Neural progenitor cell (in vitro differentiated cells): ENCODE measurements at places on chromosomes 13 and 19. TPM values are rescaled to one million over a fixed set of nuclear protein-coding genes. Genes with fewer than 3 reads are reported as not detected.

DNA sequence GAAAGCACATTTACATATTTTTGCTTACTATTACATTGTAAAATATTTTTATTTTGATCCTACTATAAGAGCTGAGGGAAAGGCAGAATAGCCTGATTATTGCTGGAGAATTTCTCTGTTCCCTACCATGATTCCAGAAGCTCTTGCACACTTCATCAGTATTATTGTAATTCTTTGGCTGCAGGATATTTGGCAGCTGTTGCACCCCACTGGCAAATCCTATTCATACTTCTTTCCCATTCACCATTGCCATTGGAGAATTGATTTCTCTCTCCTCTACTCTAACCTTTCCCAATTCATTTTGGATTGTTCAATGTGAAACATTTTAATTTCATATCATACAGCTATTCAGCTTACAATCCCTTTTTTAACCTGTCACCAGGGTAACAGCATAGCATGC lies 238.0 kb downstream of the GGACT start:
- DNase-seq: no peak

DNA sequence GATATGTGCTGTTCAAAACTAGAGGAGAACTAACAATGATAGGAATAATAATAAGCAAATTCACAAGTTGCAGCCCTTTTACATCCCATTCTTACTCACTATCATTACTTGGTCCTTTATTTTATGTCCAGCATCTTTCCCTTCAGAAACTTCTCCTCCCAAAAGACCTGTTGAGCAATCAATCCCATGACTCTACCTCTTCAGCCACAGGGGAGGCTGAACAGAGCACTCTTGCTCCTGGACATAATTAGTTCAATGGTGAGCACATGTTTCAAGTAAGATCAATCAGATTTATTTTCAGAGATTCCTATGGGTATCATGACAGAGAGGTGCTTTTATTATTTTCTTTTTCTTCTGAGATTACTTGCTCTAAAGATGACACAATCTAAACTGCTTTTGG lies 260.0 kb downstream of the COG6 start:
- no peak for DNase-seq

GRCh38 chr19:45321848-45322247 lies 827 bp downstream of the CKM start:
- DNase-seq: no peak

DNA sequence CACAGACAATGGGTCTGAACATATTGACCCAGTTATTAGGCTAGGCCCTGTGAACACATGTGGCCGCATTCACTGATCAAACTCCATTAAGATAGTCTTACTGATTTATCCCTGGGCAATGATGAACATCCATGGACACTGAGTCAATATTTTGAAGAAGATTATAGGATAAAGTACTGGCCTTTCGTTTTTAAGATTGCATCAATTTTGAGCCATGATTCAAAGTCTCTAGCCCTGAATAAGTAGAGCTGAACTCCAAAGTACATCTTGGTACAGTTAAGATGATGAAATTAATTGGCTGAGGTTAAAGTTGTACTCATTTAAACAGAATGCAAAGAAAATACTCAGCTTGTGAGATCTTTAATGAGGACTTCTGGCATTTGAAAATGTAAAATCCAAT lies 1581.9 kb downstream of the EFNB2 start:
- DNase-seq: no peak

DNA sequence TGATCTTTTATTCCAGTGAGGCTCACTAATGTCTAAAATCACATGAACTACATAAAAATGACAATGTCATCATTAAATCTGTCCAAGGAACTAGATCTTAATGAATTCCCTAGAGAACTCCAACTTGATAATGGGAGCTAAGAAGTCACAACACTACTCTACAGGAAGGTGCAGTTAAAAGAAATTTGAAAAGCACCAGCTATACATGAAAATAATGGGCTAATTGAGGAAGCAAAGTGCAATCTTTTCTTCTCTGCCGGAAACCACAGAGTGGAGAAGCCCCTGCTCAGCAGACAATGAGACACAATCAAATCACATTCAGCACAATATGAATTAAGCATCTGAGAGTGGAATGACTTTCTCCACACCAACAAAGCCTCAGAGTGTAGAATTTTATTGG lies 261.7 kb downstream of the LHFPL6 start:
- DNase-seq: no peak

DNA sequence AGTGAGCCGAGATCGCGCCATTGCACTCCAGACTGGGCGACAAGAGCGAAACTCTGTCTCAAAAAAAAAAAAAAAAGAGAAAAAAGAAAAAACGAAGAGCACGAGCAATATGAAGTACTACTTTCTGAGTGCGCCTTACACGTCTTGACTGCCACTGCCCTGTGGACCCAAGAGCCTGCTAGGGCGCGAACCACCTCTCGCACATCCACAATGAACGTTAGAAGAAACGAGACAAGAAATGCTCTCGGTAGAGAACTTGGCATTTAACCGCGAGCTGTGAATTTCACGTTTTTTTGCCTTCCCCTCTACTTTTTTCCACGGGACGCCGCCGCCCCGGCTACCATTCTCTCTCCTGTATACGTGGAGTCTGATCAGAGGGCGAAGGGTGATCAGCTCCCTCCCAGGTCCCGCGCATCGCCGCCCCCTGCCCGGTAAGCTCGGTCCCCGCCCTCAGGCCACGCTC lies 454 bp downstream of the TIMM44 start:
- DNase-seq: no peak

DNA sequence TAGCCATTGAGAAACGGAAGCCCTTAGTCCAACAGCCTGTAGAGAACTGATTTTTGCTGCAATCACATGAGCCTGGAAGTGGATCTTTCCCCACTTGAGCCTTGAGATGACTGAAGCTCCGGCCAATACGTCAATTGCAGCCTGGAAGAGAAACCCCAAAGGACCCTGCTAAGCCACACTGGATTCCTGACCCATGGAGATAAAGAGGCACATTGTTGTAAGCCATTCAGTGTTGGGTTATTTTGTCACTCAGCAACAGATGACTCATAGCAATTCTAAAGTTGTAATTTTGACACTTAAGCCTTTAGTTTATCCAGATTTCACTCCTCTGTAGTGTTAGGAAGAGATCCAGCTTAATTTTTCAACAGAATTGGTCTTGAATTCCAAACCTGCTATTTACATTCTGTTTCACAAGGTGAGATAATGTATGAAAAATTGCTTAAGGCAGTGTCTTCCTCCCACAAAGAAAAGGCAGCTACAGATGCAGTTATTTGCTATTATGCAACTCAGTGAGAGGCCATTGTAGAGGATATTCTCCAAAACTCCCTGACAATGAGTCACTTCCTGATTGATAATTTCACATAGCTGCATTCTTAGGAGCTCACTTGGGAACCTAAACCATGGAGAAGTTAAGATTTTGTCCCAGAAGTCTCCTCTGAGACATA lies 59.4 kb upstream of the TSHZ3 start:
- no peak for DNase-seq

Gene KIR2DL1
- not detected in 2 replicates for total RNA-seq

Gene SYT5
- 0.22 TPM in 1 of 2 replicates, not detected in the other for total RNA-seq

GRCh38 chr13:94706101-94706842 lies 6.1 kb downstream of the SOX21 start:
- DNase-seq: peak; percentile 73

- DNase-seq: peak; percentile 18
Observed at GRCh38 chr13:35468195-35468594, 8.3 kb downstream of the MAB21L1 start.

Gene PRKACA
- 22.2 and 31.8 TPM in 2 replicates for total RNA-seq
